ENCODE measurements at places on chromosomes 3 and 15.

- peak; percentile 26 for DNase-seq
Observed at GRCh38 chr3:189393598-189393997, 221.8 kb downstream of the TPRG1 start.

DNA sequence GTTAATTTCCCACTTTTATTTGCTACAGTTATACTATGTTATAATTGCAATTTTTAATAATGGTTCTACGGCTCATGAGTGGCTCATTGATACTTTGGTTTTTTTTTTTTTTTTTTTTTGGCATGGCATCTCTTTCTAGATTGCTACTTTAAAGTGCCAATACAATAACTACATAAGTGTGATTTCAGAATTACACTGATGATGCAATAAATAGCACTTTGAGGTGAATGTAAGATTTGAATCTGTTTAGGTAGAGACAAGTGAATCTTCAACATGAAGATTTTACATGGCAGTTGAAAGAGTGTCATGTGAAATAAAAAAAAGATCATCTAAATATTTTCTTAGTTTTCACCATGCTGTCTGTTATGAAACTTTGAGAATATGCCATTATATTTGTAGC lies 75.7 kb downstream of the KBTBD8 start:
- DNase-seq: no peak

DNA sequence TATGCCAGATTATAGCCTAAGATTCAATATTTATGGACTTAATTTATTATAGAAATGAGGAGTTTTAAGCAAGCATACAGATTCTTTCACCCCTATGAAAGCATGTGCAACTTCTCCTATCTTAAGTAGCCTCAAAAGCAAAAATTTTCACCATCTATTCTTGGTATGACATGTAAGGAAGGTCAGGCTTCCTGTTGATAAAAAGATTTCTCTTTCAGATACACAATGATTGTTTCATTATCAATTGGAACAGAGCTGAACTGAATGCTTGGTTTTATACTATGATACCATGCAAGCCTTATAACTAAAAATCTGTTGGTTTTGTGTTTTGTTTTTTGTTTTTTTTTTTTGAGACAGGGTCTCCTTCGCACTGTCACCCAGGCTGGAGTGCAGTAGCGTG lies 3.9 kb downstream of the GRK7 start:
- no peak for DNase-seq

- no peak for DNase-seq
Observed at GRCh38 chr3:8327739-8328138, 173.9 kb upstream of the LMCD1 start.

GRCh38 chr3:35624698-35625097 lies 14.6 kb upstream of the ARPP21 start:
- no peak for DNase-seq

GRCh38 chr3:190303884-190304283 lies 18.4 kb downstream of the CLDN1 start:
- no peak for DNase-seq

DNA sequence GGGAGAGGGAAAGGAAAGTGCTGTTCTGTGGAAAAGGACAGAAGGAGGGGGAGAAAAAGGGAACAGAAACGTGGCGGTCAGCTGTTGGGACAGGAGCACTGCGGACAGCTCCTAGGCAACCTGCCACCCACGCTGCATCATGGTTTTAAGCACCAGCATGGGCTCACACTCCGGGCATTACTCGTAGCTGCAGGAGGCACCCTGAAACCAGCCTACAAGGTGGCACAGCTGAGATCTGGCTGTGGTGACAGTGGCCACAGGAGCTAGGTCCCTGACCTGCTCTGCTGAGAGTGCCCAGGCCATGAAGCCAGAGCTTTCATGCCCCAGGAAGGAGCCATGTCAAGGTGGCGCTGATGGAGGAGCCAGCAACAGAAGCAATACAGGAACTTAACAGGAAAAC lies 161.4 kb upstream of the ST8SIA2 start:
- DNase-seq: no peak

DNA sequence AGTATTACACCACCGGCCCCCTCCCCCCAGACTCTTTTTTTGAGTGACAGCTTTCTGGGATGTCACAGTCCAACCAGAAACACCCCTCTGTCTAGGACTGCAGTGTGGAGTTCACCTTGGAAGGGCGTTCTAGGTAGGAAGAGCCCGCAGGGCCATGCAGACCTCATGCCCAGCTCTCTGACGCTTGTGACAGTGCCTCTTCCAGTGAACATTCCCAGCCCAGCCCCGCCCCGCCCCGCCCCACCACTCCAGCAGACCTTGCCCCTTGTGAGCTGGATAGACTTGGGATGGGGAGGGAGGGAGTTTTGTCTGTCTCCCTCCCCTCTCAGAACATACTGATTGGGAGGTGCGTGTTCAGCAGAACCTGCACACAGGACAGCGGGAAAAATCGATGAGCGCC lies 63.6 kb downstream of the AAGAB start:
- no peak for DNase-seq

- DNase-seq: no peak
Observed at GRCh38 chr3:123753286-123753685, 130.8 kb downstream of the MYLK start.

GRCh38 chr3:161915418-161915750 lies 418.8 kb downstream of the OTOL1 start:
- no peak for DNase-seq

- no peak for DNase-seq
Observed at GRCh38 chr15:78339559-78339958, 594 bp upstream of the CRABP1 start.

GRCh38 chr3:66499881-66500575 lies 794 bp downstream of the LRIG1 start:
- DNase-seq: no peak

- DNase-seq: no peak
Observed at GRCh38 chr15:100383302-100384107, 41.7 kb upstream of the ADAMTS17 start.

DNA sequence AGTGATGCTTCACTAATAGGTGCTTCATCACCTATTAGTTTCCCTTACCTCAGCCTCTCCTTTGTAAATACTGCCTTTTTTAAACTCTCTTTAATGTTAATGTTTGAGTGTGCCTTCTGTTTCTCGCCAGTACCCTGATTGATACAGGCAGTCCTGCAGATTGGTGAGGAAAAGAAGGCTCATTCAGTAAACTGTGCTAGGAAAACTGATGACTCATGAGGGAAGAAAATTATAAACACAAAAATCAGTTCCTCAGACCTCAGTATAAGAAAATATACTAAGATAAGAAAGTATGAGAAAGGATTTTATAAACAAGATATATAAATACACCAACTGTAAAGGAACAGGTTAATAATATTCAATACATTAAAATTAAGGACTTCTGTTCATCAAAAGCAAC lies 54.8 kb upstream of the OXTR start:
- no peak for DNase-seq

- no peak for DNase-seq
Observed at GRCh38 chr3:25174251-25174650, 253.8 kb upstream of the RARB start.

DNA sequence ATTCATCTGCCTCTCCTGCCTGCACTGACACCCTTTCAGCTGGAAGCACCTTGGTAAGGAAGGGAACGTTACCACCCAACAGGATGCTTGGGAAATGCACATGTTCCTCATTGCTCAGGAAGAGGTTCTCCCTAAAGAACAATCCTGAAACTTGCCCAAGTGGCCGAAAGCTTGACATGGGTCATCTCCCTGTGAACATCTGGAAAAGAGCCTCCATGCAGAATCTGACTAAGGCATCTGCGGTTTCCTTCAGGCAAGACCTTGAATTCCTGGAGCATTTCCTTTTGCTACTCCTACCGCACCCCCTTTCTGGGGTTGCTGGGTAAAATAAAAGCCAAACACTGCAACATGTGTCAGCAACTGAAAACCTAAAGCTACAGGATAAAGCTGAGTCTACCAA lies 68.7 kb upstream of the SNRK start:
- peak; percentile 10 for DNase-seq
